Stimulated activated naive CD8-positive, alpha-beta T cell treated with anti-CD3 and anti-CD28 coated beads, Interleukin-15, Interleukin-2, amounts not matched to agents 100 U/mL and 50 U/mL, for 24 hours (primary cell): ENCODE measurements at places on chromosomes 4 and X.
A peak's percentile ranks its signal among the peaks of the same experiment; 100 is the strongest.

- DNase-seq: no peak
Measured at GRCh38 chrX:30943984-30944383, 54.9 kb upstream of the TAB3 start.

- DNase-seq: no peak
Measured at GRCh38 chrX:43586830-43587229, 69.3 kb upstream of the MAOA start.

DNA sequence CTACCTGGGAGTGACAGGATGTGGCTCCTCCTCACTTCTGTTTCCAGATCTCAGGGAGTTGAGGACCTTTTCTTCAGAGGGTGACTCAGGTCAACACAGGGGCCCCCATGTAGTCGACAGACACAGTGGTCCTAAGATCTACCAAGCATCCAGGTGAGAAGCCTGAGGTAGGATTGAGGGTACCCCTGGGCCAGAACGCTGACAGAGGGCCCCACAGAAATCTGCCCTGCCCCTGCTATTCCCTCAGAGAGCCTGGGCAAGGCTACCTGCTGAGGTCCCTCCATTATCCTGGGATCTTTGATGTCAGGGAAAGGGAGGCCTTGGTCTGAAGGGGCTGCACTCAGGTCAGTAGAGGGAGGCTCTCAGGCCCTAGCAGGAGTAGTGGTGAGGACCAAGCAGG lies 1.5 kb downstream of the MAGEA12 start:
- DNase-seq: no peak

- no peak for DNase-seq
Measured at GRCh38 chrX:10709276-10709675, 88.9 kb upstream of the MID1 start.

DNA sequence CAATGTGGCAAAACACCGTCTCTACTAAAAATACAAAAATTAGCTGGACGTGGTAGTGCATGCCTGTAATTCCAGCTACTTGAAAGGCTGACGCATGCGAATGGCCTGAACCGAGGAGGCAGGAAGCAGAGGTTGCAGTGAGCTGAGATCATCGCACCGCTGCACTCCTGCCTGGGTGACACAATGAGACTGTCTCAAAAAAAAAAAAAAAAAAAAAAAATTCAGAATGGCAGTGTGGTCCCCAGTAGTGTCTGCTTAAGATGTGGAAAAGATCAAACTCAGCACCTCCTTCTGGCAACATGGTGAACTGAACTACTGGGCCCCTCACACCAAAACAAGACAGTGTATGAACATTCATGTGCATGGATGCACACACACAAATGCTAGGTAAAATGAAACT lies 32.2 kb downstream of the SMS start:
- DNase-seq: peak; percentile 32

- DNase-seq: no peak
Measured at GRCh38 chrX:105636667-105637066, 185.7 kb upstream of the NRK start.

DNA sequence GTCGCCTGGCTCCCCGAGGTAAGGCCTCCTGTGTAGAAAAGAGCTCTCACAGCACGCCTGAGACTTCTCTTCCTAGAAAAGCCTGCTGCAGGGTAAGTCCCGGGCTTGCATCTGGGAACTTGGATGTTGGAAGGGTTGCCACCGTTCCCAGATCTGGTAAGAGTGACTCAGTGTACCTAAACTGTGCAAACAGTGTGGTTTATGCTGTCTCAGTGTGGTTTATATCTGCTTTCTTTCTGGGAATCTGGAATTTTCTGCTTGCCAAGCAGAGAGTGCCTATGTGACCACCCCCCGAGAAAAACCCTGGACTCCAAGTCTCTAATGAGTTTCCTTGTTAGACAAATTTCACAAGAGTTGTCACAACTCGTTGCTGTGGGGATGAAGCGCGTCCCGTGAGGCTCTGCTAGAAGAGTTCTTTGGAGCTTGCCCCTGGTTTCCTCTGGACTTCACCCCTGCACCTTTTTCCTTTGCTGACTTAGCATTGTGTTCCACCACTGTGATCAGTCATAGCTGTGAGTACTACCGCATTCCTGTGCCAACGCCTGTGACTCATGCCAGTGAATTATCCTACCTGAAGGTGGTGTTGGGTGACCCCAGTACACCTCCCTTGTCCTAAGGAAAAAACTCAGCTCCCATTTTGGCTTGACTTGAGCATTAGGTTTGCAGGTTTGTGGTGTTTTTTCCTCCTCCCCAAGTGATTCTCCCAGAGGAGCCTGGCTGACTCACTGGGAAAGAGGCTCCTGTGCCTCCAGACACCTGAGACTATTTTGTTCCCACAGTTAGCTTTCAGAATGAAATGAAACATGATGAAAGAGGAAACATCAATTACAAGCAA lies 14.5 kb downstream of the SLC2A9 start:
- DNase-seq: no peak

DNA sequence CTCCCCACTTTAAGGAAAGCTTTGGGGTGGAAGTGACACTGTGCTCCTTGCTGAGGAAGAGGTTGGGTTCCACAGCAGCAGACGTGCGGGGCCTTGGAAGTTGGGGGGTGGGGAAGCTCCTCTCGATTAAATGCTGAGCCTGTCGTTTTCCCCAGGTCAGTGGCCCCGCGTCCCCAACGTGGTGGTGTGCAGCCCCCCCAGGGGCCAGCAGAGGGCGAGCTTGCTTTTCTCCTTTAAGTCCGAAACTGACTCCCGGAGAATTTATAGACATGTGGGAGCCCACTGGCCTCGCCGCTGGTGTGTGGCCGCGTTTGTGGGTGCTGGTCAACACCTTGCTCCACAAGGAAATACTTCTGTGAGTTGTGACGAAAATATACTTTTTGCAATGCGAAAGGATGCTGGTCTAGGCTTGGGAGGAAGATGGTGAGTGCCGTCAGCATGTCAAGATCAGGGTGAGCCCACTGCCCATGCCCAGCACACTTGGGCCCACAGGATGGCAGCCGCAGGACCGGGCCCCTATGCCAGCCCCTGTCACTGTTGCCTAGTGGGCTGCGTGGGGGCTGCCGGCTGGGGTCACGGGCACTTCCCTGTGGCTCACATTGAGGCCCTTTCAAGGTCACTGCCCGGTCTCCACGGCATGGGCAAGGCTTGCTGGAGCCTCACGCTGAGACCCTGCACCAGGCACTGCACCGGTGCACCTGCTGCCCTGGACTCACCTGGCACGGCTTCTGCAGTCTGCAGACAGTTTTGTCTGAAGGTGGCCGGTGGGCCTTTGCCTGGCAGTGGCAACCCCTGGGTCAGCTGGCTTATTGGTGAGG lies 9.4 kb downstream of the UVSSA start:
- peak; percentile 66 for DNase-seq

DNA sequence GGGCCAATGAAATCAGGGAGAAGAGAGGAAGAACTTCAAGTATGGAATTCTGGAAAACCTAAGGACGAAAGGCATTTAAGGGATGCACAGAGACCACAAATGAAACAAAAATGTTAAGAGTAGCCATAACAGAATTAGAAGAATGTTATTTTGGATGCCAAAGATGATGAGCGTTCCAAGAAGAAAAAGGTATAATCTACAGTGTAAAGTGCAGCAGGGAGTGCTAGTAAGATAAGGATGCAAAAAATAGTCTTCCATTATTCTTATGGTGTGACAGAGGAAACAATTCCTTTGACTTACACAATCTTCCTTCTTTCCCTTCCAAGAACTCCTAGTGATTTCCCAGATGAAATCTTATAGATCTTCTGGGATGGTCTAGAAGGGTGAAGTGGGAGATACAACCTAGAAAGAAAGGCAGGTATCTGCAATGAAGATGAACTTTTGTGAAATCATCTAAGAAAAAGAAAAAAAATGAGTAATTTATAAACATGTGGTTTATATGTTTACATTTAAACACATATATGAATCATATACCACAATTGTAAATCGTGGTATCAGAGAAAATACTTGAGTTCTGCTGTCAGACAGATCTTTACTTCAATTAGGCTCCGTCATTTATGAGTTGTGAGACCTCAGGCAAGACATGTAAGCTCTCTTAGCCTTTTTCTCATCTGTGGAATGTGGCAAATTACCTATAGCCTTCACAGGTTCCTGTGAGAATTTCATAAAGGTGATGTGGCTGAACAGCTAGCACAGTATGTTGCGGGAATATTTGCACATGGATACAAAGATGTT lies 8.1 kb downstream of the MORF4L2 start:
- DNase-seq: no peak

GRCh38 chrX:50988649-50989048 lies 78.1 kb downstream of the BMP15 start:
- DNase-seq: peak; percentile 6

DNA sequence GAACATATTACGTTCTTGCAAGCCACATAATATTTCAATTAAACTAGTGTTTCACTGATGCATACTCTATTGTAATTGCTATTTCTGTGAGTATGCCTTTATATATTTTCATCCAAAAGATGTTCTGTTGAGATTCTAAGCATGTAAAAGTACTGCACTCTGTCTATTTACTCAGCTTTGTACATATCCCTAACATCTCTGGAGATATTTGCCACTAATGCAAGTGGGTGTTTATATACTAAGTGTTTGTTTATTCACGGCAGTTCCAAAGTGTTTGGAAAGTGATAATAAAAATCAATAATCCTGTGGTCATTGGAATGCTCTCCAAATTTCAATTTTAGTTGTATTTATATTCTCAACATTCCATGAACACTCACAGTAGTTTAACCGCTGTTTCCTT lies 1989.0 kb downstream of the C4orf33 start:
- DNase-seq: no peak

DNA sequence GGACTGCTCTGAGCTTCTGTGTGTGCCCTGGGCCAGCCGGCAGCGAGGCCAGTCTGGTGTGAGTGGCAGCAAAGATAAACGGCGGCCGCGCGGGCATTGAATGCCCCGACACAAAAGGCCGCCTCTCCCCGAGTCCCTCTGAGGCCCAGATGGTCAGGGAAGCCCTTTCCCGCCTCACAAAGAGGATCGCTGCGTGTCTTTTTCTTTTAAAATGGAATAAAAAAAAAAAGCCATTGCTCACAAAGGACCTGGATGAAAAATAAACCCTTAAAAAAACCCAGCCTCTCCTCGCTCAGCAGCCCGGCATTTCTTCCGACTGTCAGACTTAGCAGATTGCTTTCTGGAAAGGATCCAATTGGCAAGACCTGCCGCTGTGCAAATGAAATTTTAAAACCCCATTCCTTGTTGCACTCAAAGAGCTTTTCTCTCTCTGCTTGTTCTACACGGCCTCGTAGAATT lies 578.7 kb downstream of the BCOR start:
- DNase-seq: no peak

- no peak for DNase-seq
Measured at GRCh38 chrX:115259238-115259875, 25.5 kb upstream of the LRCH2 start.

DNA sequence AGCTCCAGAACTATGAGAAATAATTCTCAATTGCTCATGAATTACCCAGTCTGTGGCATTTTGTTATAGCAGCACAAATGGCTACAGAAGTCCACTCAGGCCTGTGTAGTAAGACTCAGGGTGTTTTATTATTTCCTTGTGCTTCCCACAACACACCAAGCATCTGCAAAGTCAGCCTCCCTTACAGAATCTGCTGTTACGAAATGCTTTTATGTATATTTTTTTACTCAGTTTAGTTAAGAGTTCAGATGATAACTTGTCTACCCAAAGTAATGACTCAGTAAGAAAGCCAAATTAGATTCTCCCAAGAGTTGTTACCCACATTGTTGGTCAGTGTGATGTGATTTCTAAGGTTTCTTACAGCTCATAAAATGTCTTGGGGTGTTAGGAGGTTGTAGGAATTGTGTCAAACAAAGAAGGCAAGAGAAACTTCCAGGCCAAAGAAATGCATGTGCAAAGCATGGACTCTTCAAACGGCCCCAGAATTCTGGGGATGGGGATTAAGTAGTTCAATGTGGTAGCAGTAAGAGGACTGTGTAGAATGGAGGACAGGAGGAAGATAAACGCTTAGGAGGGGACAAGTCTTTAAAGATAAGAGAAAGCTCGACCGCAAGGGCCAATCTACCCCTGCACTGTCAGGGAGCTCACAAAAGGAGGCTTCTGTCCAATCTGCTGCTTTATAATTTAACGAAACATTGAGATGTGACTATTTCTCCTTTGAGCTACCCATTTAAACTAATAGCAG lies 35.4 kb upstream of the TMEM184C start:
- DNase-seq: no peak

GRCh38 chrX:42955349-42955748 lies 177.4 kb upstream of the PPP1R2C start:
- DNase-seq: no peak

- DNase-seq: no peak
Measured at GRCh38 chr4:121675715-121676114, 21.1 kb downstream of the ANXA5 start.

DNA sequence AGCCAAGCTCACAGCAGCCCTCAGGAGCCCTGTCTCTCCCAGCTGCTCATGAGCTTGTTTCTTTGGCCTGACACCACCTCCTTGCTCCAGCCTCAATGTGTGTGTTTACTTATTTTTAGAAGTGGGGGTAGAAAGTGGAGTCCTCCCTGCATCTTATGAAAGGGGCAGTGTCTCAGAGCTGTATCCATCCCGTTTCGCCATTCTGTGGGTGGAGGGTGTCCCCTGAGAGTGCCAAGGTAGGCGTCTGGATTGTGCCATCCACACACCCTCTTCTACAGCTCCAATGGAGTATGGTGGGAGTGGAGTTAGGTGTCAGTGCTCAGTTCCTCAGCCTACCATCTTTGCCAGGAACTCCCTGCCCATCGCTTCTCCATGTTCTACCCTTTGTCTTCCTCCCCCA lies 8.3 kb downstream of the SPON2 start:
- DNase-seq: no peak

- DNase-seq: no peak
Measured at GRCh38 chrX:21479695-21480270, 105.6 kb downstream of the CNKSR2 start.

DNA sequence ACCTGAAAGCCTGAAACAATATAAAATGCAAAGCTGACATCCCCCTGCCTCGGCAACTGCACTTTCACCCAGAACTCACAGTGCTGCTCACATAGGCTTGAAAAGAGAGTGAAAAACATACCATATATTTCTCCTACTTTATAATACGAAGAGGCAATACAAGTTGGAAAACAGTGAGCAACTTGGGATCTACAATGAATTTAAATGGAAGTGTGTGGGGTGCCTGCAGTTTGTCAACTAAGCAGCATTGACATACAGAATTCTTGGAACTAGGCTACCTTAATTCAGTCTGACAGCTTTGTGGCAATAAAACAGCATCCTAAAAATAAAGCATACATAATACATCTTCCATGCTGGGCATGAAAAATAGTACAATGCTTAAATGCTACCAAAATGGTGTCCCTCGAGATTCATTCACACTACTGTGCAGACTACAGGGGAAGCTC lies 8.0 kb downstream of the GASK1B start:
- no peak for DNase-seq

DNA sequence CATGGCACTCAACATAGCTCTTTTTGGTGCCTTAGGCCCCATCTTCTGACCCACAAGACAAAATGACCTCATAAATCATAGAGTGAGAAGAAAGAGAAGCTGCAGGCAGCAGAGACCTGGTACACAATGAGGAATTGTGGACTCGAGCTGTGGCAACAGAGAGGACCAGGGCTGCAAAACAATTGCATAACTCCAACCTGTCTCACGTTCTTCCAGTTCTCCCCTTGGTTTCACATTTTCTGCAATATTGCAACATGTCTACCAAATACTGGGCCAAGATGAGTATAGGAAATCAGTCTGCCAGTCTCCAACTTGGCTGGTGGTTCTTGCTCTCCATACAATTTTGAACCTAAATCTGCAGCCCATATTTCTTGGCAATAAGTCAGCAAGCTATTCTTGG lies 105.3 kb downstream of the KDR start:
- DNase-seq: no peak
